ENCODE measurements at places on chromosomes 13 and 19.

- peak; percentile 45 for DNase-seq
Observed at GRCh38 chr13:50589651-50590054, 253.8 kb downstream of the DLEU7 start.

DNA sequence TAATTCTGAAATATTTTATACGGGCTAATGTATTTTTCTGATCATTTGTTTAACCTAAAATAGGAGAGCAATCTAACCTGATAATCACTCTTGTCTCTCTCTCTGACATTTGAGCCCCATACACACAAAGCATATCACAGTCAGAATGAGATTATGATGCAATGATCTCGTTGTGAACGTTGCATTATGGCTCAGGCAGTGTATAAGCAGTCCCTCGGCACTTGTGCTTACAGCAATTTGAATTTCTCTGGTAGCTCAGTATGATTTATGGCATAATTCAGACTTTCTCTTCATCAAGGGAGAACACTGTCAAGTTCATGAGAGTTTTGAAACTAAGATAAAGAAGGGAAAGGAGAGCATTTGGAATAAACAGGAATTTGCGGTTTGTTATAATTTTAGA is 256.1 kb downstream of the DACH1 start:
- DNase-seq, result peak; percentile 49

DNA sequence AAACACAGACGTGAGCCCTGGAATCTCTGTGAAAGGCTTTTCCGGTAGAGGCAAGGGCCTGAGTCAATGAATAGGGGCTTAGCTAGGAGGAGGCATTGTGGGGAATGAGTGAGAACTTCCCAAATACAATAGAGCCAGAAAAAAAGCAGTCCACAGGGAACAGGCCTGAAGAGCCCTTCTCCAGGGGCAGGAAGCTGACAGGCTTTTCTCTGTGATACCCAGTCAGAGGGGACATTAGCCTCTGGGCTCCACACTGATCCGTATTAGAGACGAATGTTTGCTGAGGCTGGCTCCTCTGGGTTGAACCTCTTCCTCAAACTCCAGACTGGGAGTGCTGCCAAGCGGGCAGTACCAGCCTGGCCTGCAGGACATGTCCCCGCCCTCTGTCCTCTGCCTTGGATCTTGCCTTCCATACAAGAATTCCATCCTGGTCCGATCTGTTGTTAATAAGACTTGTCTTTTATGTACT is 2.3 kb downstream of the DHRS12 start:
- no peak for DNase-seq

DNA sequence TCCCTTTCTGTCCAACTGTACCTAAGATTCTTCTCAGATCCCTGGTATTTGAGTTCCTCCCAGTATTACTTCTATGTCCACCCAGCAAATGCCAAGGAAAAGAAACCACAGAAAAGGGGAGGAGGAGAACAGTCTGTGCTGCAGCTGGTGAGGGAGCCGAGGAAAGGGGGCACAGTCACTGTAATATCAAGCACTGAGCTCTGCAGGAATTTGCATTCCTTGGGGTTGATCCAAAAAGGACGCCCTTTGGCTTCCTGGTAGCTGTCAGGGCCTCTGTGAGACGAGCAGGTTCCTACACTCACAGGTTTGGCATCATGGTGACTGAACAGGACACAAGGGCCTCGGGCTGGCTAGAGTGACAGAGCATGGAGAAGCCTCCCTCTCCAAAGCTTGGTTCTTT is 273.4 kb downstream of the NHLRC3 start:
- DNase-seq, result no peak

- peak; percentile 28 for DNase-seq
Observed at GRCh38 chr19:11453468-11454341, 18.3 kb downstream of the PRKCSH start.

- DNase-seq, result no peak
Observed at GRCh38 chr19:29003641-29004409, 209.1 kb downstream of the UQCRFS1 start.

DNA sequence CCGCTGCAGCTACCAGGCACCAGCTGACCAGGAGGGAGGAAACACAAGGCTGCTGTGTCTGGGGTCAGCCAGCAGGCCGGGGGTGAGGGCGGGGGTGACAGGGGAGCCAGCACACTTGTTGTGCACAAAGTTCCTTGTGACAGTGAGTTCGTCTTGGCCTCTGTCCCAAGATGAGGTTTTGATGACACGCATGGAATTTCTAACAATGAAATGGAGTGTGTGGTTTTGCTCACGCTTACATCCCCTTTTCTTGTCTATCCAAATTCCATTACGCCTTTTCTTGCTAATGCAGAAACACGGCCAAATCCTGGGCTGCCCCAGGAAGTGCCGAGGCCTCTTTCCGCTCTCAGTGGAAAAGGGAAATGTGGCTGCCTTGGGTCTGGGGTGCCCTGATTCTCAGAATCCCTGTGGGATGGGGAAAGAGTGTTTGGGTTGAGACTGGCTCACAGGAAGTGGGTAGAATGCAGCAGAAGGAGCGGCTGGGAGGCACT is 73.8 kb downstream of the GADD45B start:
- peak; percentile 54 for DNase-seq

DNA sequence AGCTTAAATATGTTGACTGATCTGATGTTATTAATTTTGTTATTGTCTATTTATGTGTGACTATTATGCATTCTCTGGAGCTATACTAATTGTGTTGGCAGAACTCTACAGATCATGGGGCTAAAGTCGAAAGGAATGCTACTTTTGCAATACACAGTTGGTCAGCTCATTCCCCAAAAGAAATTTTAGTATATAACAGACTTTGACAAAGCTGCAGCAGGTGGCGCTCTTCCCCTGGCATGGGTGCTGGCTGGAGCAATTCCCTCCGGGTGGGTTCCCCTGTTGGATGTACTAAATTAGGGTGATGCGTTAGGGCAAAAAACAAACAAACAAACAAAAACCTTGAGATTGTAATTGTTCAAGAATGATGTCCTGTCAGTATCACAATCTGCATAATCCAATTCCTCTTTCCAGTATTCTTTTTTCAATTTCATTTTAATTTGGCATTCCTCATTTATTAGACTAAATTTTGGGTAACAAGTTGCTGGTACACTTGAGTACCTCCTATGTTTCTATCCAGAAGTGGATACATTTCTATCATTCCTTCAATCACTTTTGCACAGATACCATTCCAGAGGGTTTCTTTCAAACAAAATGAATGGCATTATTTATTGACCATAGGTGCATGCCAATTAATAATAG is 322.8 kb upstream of the EDNRB start:
- peak; percentile 67 for DNase-seq

GRCh38 chr19:5016781-5017180 is 47.9 kb downstream of the KDM4B start:
- no peak for DNase-seq

DNA sequence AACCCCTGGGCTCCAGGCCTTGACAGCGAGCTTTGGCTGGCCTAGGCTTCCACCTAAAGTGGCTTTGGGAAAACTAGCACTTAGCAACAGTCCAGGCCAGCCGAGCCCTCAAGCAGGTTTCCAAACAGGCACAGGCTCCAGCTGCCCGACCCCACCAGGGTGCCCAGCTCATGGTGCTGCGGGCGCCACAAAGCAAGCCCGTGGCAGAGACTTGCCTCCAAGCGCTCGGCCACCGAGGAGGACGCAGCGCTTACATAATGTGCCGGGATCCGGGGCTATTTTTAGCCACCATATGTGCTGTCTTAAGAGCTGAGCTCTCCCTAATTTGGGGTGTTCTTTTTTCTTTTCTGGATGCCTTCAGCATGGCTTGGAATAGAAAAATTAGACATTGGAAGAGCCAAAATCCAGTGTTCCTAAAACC is 56.1 kb upstream of the F7 start:
- no peak for DNase-seq

DNA sequence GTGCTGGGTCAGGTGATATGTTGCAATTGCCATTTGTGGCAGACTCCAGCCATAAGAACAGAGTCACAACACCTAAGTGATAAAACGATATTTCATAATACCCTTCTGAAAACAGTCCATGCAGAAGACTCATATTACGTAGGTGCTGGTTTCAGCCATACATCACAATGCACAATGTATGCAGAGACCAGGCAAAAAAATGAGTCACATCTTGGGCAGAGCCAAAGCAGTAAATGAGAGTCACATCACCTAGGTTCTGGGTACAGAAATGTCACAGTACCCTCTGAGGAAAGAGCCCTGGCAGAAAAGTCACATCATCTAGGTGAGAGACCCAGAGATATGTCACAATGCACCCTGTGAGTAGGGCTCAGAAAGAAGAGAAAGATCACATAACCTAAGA is 125.2 kb upstream of the ZNF91 start:
- no peak for DNase-seq

DNA sequence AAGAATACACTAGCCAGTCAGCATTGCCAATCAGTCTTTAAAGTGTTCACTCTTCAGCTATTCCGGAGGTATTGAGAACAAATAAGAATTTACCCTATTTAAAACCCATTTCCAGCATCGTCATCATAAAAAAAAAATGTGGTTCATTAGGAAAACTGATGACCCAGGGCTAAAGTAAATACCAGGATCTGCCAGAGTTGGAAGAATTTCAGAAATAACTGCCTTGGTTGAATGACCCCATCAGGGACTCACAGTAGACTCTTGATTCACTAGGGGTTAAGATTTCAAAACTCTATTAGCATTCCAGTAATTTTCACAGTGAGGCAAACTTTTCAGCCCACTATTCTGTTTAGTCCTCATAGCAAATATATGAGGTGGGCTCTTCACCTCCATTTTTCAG is 377.0 kb downstream of the ITGBL1 start:
- DNase-seq, result no peak

DNA sequence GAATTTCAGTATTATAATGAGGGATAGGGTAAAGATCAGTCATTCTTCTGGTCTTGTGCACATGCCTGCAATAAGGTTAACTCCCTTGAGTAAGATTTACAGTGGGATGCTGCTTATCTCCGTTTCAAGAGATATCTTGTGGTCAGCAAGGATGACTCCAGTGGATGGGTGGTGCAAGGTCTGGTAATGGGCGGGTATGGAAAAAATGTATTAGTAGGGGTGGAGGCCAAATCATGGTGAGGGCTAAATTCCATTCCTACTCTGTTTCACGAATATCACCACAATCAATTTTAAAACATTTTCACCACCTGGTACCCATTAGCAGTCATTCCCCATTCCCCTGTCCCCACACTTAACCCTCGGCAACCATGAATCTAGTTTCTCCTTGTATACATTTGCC is 40.6 kb downstream of the CCDC122 start:
- peak; percentile 68 for DNase-seq

- no peak for DNase-seq
Observed at GRCh38 chr13:41488124-41488523, 30.8 kb downstream of the RGCC start.

Measured in hematopoietic multipotent progenitor cell treated with erythropoietin and hydrocortisone succinate and interleukin-3 and kit ligand, for 6 days (in vitro differentiated cells).